ENCODE measurements at places on chromosomes 1 and 21. TPM values are rescaled to one million over a fixed set of nuclear protein-coding genes. Genes with fewer than 3 reads are reported as not detected.

DNA sequence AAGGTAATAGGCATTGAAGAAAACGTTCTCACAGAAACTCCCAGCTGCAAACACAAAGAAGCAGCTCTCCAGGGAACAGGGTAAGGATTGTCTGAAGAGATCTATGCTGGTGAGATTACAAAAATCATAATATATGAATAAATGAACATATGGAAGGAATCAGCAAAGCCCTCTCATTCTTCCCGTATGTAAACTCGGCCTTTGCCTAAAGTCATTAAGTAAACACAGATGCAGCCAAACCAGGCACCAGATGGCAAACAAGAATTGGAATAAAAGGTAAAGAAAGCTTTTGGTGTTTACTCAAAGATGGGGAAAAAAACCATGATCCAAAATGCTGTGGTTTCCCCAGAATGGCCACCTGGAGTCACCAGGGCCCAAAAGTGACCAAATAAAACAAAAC is 76.6 kb upstream of the HOOK1 start:
- DNase-seq, result no peak

DNA sequence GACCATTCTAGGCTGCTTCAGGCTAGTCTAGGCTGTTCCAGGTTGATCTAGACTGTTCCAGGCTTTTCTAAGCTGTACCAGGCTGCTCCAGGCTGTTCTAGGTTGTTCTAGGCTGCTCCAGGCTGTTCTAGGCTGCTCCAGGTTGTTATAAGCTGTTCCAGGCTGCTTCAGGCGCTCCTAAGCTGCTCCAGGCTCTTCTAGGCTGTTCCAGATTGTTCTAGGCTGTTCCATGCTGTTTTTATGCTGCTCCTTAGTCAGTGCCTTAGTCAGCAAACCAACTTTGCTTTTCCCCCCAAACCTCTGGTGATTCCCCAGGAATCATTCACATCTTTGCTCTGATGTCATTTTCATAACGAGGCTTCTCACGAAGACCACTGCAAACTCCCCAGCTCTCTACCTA is 171.4 kb upstream of the GALNT2 start:
- DNase-seq, result no peak

- DNase-seq, result no peak
These were observed 85.6 kb downstream of the NKAIN1 start for GRCh38 chr1:31154000-31154631.

GRCh38 chr1:245768596-245768995 is 613.8 kb downstream of the KIF26B start:
- DNase-seq, result no peak

- DNase-seq, result no peak
These were observed 43.4 kb upstream of the PALMD start for GRCh38 chr1:99602404-99602969.

Gene UTS2
- not detected for total RNA-seq

DNA sequence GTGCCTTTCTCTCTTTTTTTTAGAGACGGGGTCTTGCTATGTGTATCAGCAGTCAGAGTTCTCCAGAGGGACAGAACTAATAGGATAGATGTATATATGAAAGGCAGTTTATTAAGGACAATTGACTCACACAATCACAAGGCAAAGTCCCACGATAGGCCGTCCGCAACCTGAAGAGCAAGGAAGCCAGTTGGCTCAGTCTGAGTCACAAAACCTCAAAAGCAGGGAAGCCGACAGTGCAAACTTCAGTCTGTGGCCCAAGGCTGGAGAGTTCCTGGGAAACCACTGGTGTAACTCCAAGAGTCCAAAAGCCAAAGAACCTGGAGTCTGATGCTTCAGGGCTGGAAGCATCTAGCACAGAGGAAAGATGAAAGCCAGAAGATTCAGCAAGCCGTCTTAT is 16.3 kb upstream of the H3-3A start:
- DNase-seq, result no peak

- DNase-seq, result peak; percentile 61
These were observed 10.7 kb downstream of the SH2D2A start for GRCh38 chr1:156805766-156806511.

DNA sequence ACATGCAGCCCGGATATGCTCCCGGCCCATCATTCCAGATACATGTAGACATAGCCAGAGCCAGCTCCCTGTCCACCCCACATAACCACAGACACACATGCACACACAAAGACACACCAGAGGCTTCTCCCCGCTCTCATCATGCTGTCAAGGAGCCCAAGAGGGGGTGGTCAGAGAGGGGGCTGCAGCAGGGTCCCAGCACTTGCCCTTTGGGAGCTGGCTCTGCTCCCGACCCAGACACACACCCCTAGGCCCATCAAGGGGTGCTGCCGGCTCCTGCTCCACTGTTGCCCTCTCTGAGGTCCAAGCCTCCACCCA is 2.6 kb downstream of the PTAFR start:
- no peak for DNase-seq

Gene SPRR2E
- not detected for total RNA-seq

Measured in ovary (tissue), 10 donors.